Epithelial cell of prostate (primary cell): ENCODE measurements at places on chromosomes 1 and 21.

- DNase-seq: no peak
Measured at GRCh38 chr1:6930732-6931300, 145.6 kb downstream of the CAMTA1 start.

- DNase-seq: no peak
Measured at GRCh38 chr1:11027316-11027715, 14.9 kb downstream of the TARDBP start.

DNA sequence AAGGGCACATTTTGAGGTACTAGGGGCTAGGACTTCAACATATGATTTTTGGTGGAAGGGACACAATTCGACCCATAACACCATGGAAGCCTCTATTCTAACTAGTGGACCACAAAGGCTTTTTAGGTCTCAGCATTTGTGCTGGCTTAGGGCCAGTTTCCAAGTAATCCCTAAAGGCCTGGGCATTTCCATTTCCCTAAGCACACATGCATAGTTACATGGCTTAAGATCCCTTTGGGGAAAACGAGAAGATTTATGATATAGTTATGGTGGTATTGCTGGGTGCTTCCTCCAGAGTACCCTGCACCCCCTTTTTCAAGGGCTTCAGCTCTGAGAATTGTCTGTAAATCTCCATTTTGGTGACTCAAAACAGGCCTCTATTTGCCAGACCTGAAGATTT is 28.2 kb upstream of the TMEM54 start:
- no peak for DNase-seq

- DNase-seq: no peak
Measured at GRCh38 chr1:234544087-234544579, 65.2 kb upstream of the TARBP1 start.

DNA sequence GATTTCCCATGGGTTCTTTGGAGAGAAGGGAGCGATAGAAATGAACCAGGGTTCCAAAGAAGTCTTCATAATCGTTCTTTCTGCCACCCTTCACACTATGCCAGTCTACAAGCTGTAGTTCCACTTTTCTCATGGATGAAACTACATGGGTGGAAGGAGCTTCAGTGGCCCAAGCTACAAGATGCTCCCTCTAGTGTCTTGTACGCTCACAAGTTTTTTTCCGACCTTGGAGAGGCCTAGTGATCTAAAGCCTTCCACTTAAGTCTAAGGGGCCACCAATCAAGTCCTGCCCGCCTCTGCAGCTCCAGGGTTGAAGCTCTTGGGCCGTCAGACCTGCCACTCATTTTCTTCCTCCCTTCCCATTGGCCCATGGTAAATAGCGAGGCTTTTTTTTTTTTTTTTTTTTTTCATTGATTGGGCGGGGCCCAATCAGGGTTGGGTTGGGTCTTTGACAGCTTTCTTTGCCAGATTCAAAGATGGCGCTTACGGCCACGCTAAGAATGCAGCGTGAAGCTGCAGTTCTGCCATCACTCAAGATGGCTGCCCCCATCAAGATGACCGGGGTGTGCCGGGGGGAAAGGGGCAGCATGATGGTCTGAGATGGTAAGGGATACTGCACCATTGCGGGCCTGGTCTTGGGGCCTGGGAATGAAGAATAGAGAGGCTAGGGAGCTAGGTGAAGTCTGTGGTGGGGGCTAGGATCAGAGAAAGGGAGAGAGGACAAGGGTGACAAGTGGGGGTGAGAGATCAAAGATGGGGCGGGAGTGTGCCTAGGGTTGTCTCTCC is at the start of gene TOMM40L:
Gene TOMM40L, plus strand, starts transcription at position 527 of the 786 bp plus-strand sequence. CDS start 430 bp downstream, outside the sequence.
- peak; percentile 97 for DNase-seq

DNA sequence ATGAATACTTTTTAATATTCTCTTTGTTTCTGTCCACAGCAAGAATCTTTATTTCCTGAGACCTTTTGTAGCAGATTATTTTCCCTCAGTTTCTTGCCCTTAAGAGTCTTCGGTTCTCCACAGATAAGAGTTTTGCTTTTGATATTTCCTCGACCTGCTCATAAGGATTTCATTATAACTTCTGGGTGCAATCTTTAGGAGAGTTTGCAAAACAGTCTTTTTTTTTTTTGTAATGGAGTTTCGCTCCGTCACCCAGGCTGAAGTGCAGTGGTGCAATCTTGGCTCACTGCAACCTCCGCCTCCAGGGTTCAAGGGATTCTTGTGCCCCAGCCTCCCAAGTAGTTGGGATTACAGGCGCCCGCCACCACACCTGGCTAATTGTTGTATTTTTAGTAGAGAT is 10.1 kb upstream of the UBE4B start:
- DNase-seq: no peak

DNA sequence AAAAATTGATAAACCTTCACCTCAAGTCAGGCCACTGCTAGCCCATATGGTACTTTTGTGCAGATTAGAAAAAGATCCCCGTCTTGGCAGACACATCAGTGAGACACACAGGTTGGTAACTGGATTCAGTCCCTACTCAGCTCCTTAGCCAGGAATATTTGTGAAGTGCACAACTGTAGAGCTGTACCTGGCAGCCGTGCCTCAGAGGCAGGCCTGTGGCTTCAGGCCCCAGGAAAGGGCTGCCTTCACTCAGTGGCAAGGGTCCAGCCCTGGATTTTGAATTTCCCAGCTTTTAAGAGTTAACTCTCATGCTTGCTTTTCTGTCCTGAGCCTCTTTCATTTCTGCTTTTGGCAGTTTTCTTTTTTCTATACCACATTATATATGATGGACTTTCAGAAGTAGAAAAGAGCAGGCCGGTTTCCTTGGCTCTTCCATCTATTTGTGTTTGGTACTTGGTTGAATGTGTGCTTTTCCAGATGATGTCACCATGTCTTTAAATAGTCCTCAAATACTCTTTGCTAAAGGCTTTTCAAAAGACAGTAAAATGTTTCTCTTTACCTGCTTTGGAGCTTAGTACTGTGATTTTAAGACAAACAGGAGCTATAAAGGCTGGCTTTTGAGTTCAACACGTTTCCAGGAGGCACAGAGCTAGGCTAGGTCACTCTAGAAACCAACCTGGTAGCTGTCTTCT is 186.6 kb downstream of the AK5 start:
- no peak for DNase-seq

DNA sequence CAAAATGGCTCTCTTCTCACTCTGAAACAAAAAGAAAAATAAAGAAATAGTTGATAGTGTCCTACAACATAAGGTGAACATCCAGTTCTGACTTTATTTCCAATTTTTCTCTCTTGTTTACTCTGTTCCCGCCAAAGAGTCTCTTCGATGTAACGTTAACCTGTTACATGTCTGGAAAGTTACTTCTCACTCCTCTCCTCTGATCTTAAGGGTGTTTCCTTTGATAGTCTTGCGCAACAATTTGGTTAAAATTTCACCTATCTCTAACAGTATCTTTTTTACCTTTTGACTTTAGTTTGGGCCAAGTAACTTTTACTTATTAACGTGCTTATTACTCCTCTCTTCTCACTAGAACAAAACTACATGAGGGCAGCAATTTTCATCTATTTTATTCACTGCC is 1450.2 kb downstream of the BRINP3 start:
- no peak for DNase-seq
